ENCODE measurements at places on chromosomes 6 and 20.

GRCh38 chr20:39946053-39946810 lies 742.8 kb downstream of the MAFB start:
- no peak for DNase-seq

DNA sequence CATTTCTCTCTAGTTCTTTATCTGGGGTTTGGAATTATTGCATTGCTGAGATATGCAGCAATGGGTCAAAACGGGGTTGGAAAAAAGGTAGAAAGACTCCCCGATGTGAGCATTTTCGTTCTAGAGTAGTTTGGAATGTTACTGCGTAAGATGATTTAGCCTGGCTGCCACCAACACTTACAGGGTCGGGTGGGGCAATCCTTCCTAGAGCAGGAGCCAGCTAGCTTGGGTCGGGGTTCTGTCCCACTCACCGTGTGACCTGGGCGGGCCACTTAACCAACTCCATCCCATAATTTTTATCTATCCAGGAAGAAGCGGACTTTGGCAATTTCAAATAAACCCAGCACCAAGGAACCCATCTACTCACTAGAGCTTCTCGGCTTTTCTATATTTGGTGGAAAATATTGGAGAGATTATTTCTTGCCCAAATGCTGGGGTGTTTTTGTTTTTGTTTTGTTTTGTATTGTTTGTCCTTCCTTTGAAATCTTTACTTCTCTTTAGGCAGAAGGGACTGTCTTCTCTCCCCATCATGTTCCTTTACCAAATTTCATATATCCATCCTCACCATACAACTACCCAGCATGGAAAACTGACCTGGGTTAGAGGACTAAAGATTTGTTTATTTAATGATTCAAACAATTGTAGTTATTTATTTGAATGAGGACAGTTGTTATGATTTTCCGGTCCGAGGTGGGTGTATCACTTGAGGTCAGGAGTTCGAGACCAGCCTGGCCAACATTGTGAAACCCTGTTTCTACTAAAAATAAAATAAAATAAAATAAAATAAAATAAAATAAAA lies 72.4 kb downstream of the GPX5 start:
- peak; percentile 12 for DNase-seq

DNA sequence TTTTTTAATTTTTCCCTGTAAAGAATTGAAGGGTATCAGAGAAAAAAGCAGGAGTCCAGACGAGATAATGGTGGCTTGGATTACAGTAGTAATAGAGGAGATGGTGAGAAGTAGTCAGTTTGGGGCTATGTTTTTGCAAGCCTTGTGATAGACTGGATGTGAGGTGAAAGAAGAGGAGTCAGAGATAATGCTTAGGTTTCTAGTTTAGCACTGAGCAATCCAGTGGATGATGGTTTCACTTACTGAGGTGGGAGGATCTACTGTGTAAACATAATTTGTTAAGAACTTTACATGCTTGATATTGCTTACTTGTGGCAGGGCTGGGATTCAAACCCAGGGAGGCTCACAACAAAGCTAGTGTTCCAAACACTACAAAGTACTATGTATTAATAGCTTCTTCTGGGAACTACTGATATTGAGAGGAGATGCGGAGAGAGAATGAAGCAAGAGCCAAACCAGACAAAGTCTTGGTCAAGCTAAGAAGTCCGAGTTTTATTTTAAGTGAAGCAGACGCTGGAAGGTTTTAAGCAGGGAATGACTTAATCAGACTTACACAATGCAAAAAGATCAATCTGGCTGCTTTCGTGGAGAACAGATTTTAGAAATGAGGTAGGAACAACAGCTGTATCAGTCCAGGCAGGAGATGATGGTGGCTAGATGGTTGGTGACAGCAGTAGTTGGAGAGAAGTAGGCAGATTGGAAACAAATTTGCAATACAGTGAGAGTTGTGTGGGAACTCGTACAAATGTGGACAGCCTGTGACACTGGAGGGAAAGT lies 58.0 kb downstream of the ZFAND3 start:
- DNase-seq, result no peak

- no peak for DNase-seq
These were observed 97.5 kb downstream of the PSMG4 start for GRCh38 chr6:3356056-3356823.

DNA sequence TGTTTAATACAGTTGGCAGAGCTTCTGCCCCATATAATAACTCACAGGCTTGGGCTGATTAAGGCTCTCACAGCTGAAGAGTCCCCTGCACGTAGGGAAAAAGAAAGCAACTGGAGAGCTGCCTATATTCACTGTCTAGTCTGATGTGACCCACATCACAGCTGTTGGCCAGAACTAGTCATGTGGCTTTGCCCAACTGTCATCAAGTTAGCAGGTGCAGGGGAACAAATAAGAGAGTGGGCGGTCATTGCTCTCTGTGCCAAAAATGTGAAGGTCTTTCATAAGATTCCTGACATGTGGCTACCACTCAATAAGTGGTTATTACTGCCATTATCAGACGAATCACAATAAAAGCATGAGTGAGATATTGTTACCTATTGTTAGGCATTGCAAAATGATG lies 665.2 kb downstream of the DOK5 start:
- DNase-seq, result no peak

DNA sequence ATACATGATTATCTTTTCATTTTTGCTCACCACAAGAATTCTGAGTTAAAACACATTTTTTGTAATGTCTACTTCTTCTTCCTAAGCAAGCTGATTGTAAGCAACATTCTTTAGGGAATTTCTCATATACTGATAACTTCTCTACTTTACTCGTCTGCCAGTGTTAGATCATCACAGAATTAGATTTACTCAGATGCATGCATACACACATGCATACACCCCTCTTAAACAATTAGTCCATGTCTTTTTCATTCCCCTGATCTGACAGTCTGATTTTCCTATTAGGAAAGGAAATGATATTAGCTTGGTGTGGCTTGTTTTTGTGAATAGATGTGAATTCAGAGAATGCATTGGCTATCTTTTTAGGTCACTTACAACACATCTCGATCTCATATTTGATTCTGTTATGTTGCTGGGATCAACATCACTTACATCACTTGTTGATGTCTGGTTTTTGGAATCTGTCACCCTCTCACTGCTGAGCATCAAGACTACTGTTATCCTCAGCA lies 91.4 kb downstream of the FIG4 start:
- peak; percentile 21 for DNase-seq

- DNase-seq, result no peak
These were observed 144.8 kb downstream of the ZNF217 start for GRCh38 chr20:53448875-53449274.

GRCh38 chr6:30344191-30344867 lies 627 bp upstream of the RPP21 start:
- no peak for DNase-seq

GRCh38 chr6:88813045-88813444 lies 150.4 kb downstream of the RNGTT start:
- no peak for DNase-seq

DNA sequence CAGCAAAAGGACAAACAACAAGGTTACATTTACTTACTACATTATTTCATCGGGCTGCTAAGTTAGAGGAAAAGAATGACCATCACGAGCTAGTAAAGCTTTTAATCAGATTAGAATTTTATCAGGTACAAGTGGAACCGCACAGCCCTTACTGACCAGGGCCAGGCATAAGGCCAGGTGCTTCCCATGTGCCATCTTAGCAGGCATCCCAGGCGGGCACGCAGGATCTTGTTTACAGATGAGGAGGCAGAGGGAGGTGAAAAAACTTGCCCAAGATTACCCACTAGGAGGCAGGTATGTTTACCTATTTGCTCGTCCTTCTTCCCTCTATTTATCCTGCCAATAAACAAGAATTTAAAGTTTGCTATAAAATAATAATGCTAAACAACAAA lies 10.7 kb downstream of the EZR start:
- no peak for DNase-seq

DNA sequence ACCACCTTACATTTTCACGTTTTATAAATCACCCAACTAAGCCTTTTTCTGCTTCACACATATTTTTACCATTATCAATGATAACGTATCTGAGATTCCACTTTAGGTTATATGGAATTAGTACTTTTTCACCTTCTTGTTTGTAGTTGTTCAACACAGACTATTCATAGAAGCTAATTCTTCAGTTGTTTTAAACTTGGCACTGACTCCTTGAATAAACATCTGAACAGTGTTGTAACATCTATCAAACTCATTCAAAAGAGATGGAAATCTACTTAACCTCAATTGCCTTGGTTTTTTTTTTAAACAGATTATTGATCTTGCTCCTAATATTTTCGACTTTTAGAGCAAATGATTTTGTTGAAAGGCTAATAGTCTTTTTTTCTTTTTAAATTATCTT lies 34.2 kb downstream of the PTPRA start:
- DNase-seq, result peak; percentile 42
